ENCODE measurements at places on chromosomes 11 and 22.
A peak's percentile ranks its signal among the peaks of the same experiment; 100 is the strongest.

DNA sequence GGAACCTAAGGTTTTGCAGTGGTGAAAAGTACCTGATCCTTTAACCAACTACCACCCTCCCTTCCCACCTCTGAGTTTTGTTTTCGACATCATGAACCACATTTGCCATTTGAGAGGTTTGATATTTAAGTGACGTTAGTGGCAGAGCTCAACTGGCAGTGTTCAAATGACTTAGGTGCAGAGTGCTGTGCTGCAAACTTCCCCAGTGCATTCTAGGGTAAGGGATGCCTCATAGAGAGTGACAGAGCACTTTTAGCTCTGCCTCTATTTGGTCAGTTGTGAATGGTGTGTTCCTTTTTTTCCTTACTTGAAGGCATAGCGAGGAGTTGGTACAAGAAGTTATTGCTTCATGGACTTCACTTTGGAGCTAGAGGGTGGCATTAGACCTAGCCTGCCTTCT is 9.4 kb downstream of the BMAL1 start:
- DNase-seq: no peak

- peak; percentile 84 for DNase-seq
These were observed 398 bp upstream of the ATG16L2 start for GRCh38 chr11:72813740-72814285.

DNA sequence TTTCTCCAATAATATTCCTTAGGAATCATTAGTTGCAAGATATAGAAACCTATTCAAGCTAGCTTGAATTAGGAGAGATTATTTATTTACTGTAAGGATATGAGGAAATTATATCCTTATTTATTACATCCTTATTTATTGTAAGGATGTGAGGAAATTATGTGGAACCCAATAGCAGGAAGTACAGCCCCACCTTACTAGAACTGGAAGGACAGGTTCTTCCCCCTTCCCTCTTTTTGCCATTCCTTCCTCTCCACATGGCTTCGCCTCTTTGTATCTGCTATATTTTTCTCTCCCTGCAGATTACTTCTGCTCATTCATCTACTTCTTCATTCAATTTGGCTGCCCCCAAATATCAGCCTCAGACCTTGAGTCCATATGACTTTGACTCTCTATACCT is 49.5 kb upstream of the B3GNT6 start:
- DNase-seq: no peak

DNA sequence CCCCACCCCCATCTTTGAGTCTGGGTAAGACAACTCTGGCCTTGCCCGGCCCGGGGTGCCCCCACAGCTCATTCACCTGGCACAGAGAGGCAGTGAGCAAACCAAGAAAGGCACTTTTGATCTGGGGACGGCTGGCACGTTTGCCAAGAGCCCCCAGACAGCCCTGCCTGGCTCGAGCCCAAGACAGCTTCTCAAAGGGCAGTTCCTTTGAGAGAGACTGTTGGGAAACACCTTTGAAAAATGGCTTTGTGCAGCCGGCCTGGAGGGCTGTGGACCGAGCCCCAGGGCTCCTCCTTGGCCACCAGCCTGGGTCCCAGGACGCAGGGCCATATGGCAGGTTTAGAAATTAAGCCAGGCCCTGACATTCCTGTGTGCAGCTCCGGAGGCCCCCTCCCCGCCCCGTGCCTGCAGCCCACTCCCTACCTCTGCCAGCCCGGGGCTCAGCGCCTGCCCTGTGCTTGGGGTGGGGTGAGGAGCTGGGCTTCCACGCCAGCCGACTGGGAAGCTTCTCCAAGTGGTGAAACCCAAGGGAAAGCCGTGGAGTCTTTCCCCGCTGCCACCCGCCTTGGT is 50.2 kb upstream of the SMIM38 start:
- no peak for DNase-seq
